ENCODE measurements at places on chromosomes 4 and X.
A peak's percentile ranks its signal among the peaks of the same experiment; 100 is the strongest.

DNA sequence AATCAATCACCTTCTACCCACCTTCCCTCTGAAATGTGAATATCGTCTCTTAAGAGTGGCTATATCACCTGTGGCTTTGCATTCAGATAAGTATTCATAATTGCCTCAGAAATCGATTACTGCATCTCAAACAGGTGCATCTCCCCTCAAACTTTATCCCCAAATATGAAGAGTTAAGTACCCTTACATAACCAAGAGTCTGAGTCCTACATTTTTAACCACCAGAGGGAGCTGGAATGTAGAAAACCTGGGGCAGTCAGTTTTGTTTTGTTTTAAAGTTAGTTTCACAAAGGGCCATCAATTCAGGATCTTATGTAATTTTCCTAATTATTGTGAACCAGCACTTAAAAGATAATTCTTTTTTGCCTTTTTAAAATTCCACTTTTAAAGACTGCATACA lies 5.7 kb downstream of the TCEANC start:
- DNase-seq, result no peak

- no peak for DNase-seq
These were observed 104.0 kb upstream of the SLC34A2 start for GRCh38 chr4:25551605-25552004.

DNA sequence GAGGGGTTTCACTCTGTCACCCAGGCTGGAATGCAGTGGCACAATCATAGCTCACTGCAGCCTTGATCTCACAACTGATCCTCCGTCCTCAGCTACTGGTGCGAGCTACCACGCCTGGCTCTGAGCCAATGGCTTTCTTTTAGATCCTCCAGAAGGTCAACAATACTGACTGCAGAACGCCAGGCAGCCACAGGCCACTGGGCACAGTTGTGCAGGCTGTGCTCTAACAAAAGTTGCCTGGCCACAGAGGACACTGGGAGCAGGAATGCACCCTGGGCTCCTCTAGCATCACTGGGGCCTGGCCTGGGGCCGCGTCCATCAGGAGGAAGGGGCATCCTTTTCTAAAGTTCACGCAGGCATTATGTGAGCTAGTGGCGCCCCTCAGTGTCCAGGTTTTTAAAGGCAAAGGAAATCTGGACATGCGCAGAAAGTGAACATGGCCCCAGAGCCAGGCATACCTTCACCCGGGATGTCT lies 14.9 kb upstream of the PORCN start:
- no peak for DNase-seq

DNA sequence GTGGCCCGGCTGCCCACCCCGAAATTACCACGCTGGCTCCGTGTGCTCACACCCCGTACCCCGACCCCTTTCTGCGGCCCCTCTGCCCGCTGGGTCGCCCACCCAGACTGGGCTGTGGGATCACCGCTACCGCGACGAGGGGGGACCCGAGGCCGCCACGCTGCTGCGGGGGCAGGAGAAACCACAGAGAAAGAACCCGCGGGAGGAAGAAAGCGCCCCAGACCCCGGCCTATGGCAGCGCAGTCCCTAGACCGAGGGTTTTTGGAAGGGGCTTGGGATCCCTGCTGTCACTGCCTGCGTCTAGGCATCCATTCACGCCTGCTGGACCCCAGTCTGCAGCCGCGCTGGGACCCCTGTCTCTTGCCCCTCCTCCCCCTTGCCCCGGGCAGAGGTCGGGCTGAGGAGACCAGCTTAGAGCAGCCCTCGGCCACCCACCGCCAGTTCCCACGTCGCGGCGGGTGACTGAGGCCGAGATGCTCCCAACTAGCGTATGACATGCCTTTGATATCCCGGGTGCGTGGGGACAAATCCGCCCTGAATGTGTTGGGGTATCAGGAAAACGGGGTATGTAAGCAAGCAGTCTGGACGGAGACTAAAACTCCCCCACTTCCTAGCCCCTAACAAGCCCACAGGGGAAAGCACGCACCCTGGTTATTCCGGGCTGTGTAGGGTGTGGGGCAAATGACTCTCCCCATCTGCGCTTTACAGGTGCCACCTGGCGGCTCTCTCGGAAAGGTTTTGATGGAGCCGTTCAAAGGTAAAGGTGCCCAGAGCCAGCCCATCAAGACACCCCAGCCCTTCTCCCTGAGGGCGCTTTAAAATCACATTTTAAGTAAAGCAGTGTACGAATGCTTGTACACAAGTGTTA lies 862 bp upstream of the INPP4B start:
- peak; percentile 60 for DNase-seq

GRCh38 chr4:24923002-24923401 lies 10.2 kb upstream of the CCDC149 start:
- DNase-seq, result no peak

GRCh38 chr4:141311246-141312204 lies 90.8 kb downstream of the ZNF330 start:
- DNase-seq, result no peak

- no peak for DNase-seq
These were observed 41.6 kb downstream of the EVC start for GRCh38 chr4:5752376-5753184.
